Activated T-cell treated with anti-CD3 and anti-CD28 coated beads, Interleukin-2, amount 50 U/mL, for 24 hours (primary cell): ENCODE measurements at places on chromosomes 12 and 14.

DNA sequence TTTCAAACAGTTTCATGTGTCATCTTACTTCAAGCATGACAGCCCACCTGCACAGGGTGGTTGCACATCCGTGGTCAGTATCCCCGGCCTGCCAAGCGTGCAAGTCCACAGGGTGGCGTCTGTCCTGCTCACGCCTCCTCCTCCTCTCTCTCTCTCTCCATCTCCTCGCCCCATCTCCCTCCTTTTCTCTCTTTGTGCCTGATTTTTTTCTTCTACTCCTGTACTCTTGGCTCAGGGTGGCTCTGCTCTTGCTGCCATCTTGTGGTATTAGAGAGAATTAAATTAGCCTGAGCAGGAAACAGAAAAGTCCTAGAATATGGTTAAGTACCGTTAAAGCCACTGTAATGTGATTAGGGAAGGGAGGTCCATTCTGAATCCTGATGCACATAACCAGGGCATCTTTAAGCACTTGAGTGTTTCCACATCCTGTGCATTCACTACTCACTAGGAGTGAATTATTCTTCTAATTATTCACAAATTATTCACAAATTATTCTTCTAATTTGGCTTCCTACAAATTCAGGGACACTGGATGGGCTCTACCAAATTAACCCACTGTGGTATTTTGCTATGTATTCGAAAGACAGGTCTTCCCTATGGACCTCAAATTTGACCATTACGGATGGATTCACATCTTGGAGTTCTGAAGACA lies 25.5 kb upstream of the DTX1 start:
- no peak overlapping the region for H3K27ac ChIP-seq
- peaks cover 3% of the 10 kb centered on the region for H3K4me1 ChIP-seq
- H3K4me3 ChIP-seq = no peak overlapping the region
- H3K27me3 ChIP-seq = peaks cover 2% of the 10 kb centered on the region
- H3K36me3 ChIP-seq = no peaks in the 10 kb centered on the region
- DNase-seq = no peak

- no peaks in the 10 kb centered on the region for H3K4me1 ChIP-seq
- no peaks in the 10 kb centered on the region for H3K36me3 ChIP-seq
- no peak overlapping the region for H3K4me3 ChIP-seq
- DNase-seq = no peak
These were observed 89.7 kb downstream of the PIWIL1 start for GRCh38 chr12:130427381-130427887.

- no peaks in the 10 kb centered on the region for H3K27me3 ChIP-seq
- no peaks in the 10 kb centered on the region for H3K4me1 ChIP-seq
- no peak overlapping the region for H3K4me3 ChIP-seq
- no peak for DNase-seq
- no peaks in the 10 kb centered on the region for H3K36me3 ChIP-seq
- no peak overlapping the region for H3K27ac ChIP-seq
These were observed 1.6 kb upstream of the RPL10L start for GRCh38 chr14:46653031-46653755.

DNA sequence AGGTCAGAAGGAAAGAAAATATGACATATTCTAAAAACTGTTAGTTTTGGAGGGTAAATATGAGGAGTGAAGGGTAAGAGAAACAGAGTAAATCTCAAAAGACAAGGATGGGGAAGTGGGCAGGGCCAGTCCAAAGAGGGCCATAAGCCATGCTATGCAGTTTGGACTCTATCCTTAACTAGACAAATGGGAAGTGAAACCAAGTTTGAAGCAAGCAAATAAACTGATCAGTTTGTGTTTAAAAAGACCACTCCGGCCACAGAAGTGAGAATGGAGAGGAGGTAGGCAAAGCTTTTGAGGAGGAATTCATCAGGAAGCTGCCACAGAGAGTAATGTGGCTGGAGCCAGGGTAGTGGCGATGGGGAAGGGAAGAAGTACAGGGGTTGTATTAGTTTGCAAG lies 37.5 kb upstream of the DAAM1 start:
- no peaks in the 10 kb centered on the region for H3K27me3 ChIP-seq
- peaks cover 14% of the 10 kb centered on the region for H3K4me1 ChIP-seq
- no peak overlapping the region for H3K27ac ChIP-seq
- H3K36me3 ChIP-seq = no peaks in the 10 kb centered on the region
- no peak overlapping the region for H3K4me3 ChIP-seq
- DNase-seq = no peak

GRCh38 chr12:53652366-53652765 lies 23.5 kb downstream of the ATP5MC2 start:
- no peaks in the 10 kb centered on the region for H3K4me1 ChIP-seq
- H3K36me3 ChIP-seq = peaks cover 2% of the 10 kb centered on the region
- no peak overlapping the region for H3K27ac ChIP-seq
- no peak for DNase-seq
- H3K27me3 ChIP-seq = no peaks in the 10 kb centered on the region
- no peak overlapping the region for H3K4me3 ChIP-seq

- H3K27ac ChIP-seq = no peak overlapping the region
- H3K4me3 ChIP-seq = no peak overlapping the region
- peaks cover 26% of the 10 kb centered on the region for H3K4me1 ChIP-seq
- DNase-seq = no peak
- H3K27me3 ChIP-seq = no peaks in the 10 kb centered on the region
These were observed 136.3 kb downstream of the DYRK2 start for GRCh38 chr12:67784831-67785230.

DNA sequence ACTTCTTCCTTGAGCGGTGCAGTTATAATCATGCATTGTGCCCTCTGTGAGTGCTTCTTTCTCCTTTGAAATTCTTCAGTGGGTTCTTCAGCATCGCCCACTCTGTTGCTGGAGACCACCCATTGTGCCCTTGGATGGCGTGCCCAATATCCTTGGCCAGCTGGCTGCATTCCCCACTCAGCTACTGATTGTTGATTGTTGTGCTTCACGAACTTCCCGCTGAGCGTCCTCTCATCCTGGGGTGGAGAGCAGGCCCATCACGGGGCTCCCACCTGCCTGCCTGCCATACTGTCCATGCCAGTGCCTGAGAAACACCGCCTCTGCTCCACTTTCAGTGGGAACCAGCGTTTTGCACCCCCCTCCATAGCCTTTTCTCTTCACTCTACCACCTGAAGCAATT lies 8.6 kb upstream of the SSTR1 start:
- no peaks in the 10 kb centered on the region for H3K27me3 ChIP-seq
- H3K36me3 ChIP-seq = no peaks in the 10 kb centered on the region
- H3K27ac ChIP-seq = no peak overlapping the region
- no peak for DNase-seq

DNA sequence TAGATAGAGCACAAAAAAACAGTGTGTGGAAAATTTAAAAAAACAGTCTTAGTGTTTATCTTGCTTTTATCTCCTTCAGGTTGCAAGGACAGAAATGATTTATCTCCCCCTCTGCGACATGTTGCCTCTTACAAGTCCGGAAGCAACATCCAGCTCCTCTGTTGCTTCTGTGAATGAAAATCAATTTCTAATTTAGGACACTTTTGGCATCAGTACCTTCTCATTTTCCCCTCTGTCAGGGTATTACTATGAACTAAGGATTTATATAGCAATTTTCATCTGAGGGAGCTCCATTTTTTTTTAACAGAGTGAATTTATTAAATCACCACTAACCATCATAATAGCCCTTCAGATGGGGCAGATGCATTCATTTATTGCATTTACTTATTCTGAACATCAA lies 116.6 kb upstream of the PLXNC1 start:
- no peak overlapping the region for H3K4me3 ChIP-seq
- peaks cover 41% of the 10 kb centered on the region for H3K4me1 ChIP-seq
- H3K27ac ChIP-seq = no peak overlapping the region
- no peak for DNase-seq
- peaks cover 4% of the 10 kb centered on the region for H3K27me3 ChIP-seq
- no peaks in the 10 kb centered on the region for H3K36me3 ChIP-seq

GRCh38 chr12:92147491-92147890 lies 1.8 kb upstream of the BTG1 start:
- peak overlapping the region; percentile 100 for H3K4me3 ChIP-seq
- H3K4me1 ChIP-seq = peaks cover 43% of the 10 kb centered on the region
- H3K36me3 ChIP-seq = peaks cover 56% of the 10 kb centered on the region
- DNase-seq = no peak

DNA sequence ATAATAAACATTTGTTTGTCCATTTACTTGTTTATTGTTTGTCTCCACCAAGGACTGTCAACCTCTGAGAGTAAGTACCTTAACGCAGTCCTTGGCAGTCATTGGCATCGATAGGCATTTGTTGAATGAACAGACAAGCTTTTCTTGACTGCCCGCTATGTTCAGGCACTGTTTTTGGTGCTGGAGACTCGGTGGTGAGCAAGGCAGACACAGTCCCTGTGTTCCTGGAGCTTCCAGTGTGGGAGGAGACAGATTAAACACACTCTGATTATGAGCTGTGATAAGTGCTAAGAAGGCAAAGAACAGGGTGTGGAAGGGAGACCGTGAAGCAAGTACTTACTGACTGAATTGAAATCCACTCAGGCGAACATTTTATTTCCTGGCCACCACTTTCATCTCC lies 1.2 kb downstream of the ATP6V0A2 start:
- peak overlapping the region; percentile 100 for H3K27ac ChIP-seq
- H3K4me3 ChIP-seq = peak overlapping the region; percentile 99
- DNase-seq = no peak
- H3K4me1 ChIP-seq = peaks cover 49% of the 10 kb centered on the region
- H3K27me3 ChIP-seq = no peaks in the 10 kb centered on the region
- peaks cover 52% of the 10 kb centered on the region for H3K36me3 ChIP-seq

DNA sequence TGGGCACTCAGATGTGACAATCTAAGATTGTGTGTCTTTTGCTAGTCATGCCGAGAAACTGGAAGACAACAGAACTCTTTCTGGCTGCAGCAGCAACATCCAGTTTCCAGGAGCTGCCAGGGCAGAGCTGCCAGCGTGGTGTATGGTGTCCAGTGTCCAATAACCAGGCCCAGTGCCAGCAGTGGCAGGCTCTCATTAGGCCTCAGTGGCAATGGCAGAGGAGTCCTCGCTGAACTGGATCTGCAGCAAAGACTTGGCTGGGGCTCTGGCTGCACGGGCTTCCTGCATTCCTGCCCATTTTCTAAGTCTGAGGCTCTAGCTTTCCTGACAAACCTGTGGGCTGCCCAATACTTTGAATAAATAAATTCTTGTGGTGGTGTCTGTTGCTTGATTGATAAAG lies 26.2 kb upstream of the PPM1A start:
- H3K4me1 ChIP-seq = peaks cover 23% of the 10 kb centered on the region
- no peaks in the 10 kb centered on the region for H3K27me3 ChIP-seq
- H3K4me3 ChIP-seq = no peak overlapping the region
- no peak overlapping the region for H3K27ac ChIP-seq
- no peaks in the 10 kb centered on the region for H3K36me3 ChIP-seq

DNA sequence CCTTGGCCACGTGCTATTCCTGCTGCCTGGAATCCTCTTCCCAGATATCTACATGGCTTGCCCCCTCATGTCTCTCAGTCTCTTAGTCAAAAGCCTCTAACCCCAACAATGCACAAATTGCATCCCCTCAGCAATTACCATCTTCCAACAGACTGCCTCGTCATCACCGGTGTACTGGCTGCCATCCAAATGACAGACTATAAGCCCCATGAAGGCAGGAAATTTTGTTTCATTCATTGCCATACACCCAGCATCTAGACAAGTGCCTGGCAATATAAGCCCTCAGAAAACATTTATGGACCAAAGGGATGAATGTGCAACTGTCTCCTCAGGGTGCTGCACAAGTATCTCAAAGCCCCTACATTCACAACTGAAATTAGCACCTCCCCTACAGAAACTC lies 5.8 kb downstream of the GLT8D2 start:
- no peak for DNase-seq
- H3K4me1 ChIP-seq = no peaks in the 10 kb centered on the region
- H3K27me3 ChIP-seq = peaks cover 10% of the 10 kb centered on the region
- H3K4me3 ChIP-seq = no peak overlapping the region
- no peaks in the 10 kb centered on the region for H3K36me3 ChIP-seq

DNA sequence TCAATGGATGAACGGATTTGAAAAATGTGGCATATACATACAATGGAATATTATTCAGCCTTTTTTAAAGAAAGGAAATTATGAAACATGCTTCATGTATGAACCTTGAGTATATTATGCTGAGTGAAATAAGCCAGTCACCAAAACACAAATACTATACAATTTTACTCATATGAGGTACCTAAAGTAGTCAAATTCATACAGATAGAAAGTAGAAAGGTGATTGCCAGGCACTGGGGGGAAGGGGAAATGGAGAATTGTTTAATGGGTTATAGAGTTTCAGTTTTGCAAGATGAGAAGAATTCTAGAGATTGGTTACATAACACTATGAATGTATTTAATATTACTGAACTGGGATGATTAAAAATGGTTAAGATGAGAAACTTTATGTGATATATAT lies 171.4 kb downstream of the TMTC3 start:
- no peak for DNase-seq
- H3K36me3 ChIP-seq = no peaks in the 10 kb centered on the region
- no peak overlapping the region for H3K4me3 ChIP-seq
- H3K27ac ChIP-seq = no peak overlapping the region

DNA sequence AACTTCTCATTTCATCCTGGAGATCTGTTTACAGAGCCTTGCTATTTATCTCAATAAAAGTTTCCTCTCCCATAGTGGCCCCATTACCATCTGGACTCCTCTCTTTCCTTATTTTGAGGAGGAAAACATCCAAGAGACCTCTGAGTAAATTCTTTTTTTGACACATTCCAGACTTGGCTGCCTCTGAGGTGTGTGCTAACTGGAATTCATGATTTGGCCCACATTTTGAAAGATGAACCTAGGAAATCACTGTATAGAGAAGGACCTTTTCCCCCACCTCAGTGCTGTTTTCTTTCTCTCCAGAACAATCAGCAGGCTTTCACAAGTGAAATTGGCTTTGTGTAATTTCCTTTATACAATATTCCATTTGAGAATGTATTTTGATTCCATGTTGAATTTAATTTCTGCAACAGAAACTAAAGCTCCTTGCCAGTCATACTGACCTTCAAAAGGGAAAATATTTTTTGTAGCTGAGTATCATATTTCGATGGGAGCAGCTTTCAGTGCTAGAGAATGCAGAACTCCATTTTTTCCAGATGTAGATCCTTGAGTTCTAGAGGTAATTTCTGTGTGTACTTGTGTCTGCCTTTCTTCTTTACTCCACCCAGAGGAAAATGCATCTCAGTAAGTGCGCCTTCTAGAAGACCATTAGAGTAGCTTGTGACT lies 244.9 kb upstream of the RGS6 start:
- peaks cover 80% of the 10 kb centered on the region for H3K36me3 ChIP-seq
- H3K27ac ChIP-seq = no peak overlapping the region
- no peak for DNase-seq
- H3K27me3 ChIP-seq = no peaks in the 10 kb centered on the region

DNA sequence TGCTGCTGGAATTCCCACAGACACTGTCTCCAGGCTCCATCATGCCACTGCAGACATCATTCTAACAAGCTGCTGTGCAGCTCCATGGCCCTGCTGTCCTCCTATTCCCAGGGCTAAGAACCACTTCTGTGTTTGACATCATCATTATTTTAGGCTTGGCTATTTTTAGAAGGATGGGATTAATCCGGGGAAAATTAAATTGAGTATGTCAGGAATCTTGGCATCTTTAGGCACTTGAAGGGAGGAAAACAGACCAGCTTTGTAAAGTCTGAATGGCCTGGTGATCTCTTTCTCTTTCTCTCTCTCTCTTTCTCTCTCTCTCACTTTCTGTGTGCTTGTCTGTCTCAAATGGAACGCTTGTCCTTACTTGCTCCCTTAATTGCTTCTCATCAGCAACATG lies 568.3 kb upstream of the FLRT2 start:
- DNase-seq = no peak
- H3K36me3 ChIP-seq = no peaks in the 10 kb centered on the region
- no peak overlapping the region for H3K4me3 ChIP-seq
- no peaks in the 10 kb centered on the region for H3K27me3 ChIP-seq
- H3K4me1 ChIP-seq = no peaks in the 10 kb centered on the region
- no peak overlapping the region for H3K27ac ChIP-seq
